ENCODE measurements at places on chromosomes 3 and 15.
A peak's percentile ranks its signal among the peaks of the same experiment; 100 is the strongest.

- DNase-seq: no peak
These were observed 39.8 kb downstream of the TBL1XR1 start for GRCh38 chr3:177157492-177157891.

- DNase-seq: no peak
These were observed 60.4 kb downstream of the CCNL1 start for GRCh38 chr3:157099326-157100095.

GRCh38 chr3:4404881-4405280 is 62.2 kb downstream of the SUMF1 start:
- DNase-seq: no peak

- DNase-seq: no peak
These were observed 52.7 kb downstream of the MB21D2 start for GRCh38 chr3:192864941-192865340.

- DNase-seq: no peak
These were observed 44.3 kb downstream of the TRIM69 start for GRCh38 chr15:44780608-44781007.

- DNase-seq: no peak
These were observed 35.7 kb upstream of the ZNF770 start for GRCh38 chr15:35023804-35024203.

DNA sequence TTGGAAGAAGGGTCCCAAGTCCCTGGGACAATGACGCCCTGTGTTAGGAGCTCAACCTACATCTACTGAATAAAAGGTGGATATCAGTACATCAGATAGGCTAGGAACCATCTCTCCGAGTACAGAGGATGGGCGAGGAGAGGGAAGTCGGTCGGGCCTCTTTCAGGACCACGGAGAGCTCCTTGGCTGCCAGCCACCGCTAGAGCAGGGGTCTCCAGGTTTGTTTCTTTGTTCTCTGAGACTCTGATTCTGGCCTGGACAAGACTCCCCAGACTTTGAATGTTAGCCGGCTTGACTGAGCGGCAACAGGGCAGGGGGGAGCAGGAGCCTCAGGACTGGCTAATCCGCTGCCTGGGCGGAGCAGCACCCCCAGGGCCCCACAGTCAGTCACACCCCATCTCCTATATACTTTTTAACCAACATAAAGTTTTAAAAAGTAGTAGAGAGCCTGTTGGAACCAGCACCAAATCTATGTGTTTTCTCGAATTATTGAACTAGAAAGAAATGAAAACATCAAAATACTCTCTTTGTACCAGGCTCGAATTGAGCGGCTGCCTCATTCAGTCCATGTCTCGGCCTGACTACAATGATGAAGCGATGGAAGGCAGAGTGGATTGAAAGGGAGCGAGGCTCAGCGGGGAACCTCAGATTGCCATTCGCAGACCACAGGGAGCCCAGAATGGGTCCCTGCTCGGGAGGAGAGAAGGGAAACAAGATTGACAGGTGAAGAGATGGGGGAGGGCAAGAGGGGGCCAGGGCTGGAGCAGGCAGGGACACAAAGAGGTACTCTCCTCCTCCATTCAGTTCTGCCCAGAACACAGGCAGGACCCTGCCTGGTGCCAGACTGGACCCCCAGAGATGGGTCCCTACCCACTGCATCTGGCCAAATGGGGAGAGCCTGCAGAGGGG is 131.6 kb downstream of the TPRA1 start:
- no peak for DNase-seq

GRCh38 chr3:54344601-54345231 is 222.4 kb downstream of the CACNA2D3 start:
- no peak for DNase-seq

DNA sequence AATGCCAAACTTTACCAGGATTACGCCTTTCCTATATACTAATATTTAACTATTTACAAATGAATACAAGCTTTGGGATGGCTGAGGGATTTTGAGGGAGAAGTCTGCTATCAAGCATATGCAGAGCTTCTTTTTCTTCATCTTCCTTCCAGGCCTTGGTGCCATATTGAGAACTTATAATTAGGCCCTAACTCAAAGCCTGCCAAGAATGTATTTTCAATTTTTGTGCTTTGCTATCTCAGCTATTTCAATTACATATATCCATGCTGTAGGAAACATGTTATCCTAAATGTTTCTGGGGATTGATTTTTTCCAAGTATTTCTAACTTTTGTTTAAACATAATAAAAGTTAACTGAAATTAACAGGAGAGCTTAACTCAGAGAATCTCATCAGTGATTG is 425.0 kb upstream of the GRM7 start:
- DNase-seq: no peak

- no peak for DNase-seq
These were observed 241.7 kb downstream of the FEZF2 start for GRCh38 chr3:62131620-62132019.

- DNase-seq: no peak
These were observed 234.3 kb upstream of the CCDC54 start for GRCh38 chr3:107142786-107143575.

- DNase-seq: no peak
These were observed 88.6 kb downstream of the GTPBP8 start for GRCh38 chr3:113079218-113079961.

GRCh38 chr15:26081758-26082220 is 218.7 kb upstream of the ATP10A start:
- no peak for DNase-seq

GRCh38 chr15:93298901-93299300 is 209.9 kb upstream of the RGMA start:
- DNase-seq: no peak

- DNase-seq: no peak
These were observed 167.0 kb upstream of the ANKRD28 start for GRCh38 chr3:15964605-15965442.

DNA sequence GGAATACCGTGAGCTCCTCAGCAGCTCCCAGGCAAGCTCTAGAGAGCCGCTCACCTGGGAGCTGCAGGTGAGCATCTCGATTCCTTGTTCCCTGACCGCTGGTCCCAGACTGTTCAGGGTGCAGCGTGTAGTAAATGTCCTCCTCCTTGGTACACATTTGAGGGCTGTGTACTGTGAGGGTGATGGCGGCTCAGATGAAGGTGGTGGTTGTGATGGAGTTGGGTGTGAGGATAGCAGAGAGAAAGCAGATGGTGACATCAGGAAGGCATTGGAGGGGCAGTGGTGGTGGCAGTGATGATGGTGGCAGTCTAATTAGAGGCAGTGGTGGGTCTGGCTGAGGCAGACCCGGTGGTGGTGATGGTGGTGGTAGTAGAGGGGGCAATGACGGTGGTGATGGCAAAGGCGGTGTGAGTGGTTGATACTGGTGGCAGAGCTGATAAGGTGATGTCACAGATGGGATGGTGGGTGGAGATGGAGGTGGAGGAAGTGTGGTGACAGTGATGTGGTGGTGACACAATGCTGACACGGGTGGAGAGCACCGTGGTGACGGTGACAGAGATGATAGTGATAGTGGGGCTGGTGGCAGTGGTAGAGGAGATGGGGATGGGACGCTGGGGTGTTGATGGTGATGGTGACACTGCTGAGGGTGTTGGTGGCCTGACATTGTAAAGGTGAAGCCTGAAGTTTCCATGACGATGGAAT is at the start of gene DNAJB8:
Gene DNAJB8, minus strand, starts transcription at position 51 of the 702 bp plus-strand sequence. CDS start 3,645 bp downstream, outside the sequence.
- DNase-seq: peak; percentile 50

- no peak for DNase-seq
These were observed 702.6 kb upstream of the ROBO1 start for GRCh38 chr3:80470433-80470832.

DNA sequence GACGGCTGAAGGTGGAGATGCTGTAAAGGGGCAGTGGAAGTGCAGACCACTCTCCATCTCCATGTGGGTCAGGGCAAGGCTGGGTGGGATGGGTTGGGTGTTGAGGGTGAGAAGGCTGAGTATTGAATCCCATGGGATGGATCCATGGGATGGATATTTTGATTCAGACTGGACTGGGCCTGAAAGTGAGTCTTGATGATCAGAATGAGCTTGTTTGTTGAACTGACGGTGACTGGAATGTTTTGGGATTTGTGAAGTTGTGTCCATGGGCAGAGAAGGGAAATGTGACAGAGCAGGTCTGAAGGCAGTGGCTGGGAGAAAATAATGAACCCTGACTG is 49.3 kb downstream of the CHST2 start:
- DNase-seq: no peak

GRCh38 chr15:99502182-99502581 is 63.6 kb upstream of the MEF2A start:
- DNase-seq: no peak

DNA sequence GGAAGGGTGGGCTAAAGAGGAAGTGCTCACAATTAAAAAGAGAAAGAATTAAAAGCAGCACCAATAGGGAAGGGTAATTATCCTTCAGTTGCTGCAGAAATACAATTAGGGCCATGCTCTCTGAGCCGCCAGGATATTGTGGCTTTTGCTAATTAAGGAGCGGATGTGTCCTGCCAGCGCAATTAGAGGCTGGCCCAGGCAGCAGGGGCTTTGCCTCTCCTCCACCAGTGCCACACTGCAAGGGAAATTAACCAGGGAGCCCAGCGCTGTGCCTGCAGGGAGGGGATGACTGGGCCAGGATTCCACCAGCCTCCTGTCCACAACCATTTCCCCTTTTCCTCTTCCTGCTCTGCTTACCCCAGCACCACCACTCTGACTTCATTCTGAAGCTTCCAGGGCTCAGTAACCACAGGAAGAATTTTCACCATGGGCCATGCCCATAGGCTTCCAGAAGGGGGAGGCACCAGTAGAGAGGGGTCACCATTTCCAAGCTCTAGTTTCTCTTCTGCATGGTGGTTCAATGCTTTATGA is 10.4 kb upstream of the AEN start:
- DNase-seq: no peak

DNA sequence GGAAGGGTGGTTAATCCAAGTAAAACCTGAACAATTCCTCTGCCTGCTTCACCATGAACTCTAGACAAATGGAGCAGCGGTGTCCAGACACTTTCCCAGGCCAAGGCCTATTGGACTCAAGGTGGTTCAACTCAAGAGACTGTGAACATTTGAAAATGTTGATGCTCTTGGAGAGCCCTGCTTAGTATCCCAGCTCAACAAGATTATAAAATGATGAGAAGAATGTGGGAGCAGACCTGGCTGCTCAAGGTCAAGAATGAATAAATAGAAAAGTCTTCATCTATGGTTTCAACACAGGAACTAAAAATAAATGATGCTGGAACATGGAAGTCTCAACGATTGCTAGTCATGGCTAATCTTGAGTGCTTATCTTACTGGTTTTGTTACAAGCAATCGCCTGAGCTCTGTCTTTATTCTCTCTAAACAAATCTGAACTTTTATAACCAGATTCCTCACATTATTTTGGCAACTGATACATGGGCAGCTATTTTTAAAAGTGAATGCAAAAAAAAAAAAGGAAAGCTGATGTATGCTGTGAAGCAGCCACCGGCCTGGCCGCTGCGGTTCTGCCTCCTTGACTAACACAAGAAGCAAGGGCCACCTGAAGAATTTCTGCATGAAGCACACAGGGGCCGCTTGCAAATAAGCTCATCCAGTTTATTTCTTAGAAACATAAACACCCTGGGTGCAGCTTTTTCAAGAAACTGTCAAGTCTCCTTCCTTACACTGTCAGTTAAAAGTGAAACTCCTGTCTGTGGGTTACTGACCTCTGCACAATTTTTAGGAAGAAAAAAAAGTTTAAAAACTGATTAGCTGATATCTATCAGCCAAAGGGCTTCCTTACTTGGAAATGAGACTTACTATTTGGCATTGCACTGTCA is 120.1 kb upstream of the ARHGEF3 start:
- peak; percentile 7 for DNase-seq

GRCh38 chr15:100338971-100339444 is 2.8 kb downstream of the ADAMTS17 start:
- no peak for DNase-seq

DNA sequence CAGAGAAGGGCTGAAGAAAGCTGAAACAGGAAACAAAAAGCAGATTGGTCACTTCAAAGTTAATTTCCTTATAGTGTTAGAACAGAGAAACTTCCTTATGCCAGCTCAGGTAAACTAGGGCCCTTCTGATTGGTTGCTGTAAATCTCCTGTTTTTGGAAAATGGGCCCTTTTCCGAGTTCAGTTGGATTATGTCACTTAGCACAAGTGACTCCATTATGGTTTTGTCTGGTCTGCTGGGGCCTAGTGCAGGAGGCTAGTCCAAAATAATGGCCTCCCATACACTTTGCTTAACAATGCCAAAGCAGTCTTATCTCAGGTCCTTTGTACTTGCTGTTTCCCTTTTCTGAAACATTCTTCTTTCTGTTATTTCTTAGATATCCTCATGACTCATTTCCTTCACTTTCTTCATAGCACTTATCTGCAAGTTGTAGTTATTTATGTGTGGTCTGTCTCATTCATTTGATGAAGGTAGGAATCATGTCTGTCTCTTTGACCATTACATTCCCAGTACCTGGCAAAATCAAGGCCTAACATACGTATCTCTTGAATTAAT is 7.7 kb upstream of the DCP1A start:
- DNase-seq: no peak

GRCh38 chr3:193572426-193572908 is 17.8 kb upstream of the ATP13A4 start:
- peak; percentile 10 for DNase-seq

- DNase-seq: no peak
These were observed 259.9 kb upstream of the ZPLD1 start for GRCh38 chr3:102174832-102175374.

GRCh38 chr15:27725731-27726130 is 373.4 kb downstream of the OCA2 start:
- DNase-seq: no peak

GRCh38 chr15:48722764-48723661 is 77.5 kb upstream of the FBN1 start:
- DNase-seq: no peak

DNA sequence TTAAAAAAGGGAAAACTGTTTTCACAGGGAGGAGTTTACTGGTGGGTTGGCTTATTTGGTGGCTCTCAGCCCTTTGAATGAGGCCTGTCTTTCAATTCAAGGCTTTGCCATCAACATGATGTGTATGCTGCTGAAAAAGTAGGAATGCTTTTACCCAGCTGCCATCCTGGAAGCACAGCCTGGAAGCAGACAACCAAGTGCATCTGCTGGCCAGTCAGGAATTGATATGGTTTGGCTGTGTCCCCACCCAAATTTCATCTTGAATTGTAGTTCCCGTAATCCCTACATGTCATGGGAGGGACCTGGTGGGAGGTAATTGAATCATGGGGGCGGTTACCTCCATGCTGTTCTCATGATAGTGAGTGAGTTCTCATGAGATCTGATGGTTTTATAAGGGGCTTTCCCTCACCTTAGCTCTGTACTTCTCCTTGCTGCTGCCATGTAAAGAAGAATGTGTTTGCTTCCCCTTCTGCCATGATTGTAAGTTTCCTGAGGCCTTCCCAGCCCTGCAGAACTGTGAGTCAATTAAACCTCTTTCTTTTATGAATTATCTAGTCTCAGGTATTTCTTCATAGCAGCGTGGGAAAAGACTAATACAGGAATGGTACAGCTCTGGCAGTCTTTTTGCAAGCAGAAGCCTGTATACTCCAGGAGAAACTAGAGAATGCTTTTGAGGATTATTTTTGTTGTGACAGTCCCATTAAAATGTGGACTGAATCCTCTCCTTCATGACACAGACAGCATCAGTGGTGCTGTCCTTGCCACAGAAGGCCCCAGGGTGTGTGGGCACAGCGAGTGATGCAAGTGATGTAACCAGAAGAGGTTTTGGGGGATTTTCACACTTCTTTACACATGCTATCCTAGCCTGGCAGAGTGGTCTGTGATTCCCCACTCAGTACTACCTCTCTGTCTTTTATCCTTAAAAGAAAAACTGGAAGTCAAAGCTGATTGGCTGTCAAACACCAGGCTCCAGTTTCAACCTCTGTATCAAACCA is 20.0 kb downstream of the PLCL2 start:
- no peak for DNase-seq
